ENCODE measurements at places on chromosomes 7 and 10.
A peak's percentile ranks its signal among the peaks of the same experiment; 100 is the strongest.

DNA sequence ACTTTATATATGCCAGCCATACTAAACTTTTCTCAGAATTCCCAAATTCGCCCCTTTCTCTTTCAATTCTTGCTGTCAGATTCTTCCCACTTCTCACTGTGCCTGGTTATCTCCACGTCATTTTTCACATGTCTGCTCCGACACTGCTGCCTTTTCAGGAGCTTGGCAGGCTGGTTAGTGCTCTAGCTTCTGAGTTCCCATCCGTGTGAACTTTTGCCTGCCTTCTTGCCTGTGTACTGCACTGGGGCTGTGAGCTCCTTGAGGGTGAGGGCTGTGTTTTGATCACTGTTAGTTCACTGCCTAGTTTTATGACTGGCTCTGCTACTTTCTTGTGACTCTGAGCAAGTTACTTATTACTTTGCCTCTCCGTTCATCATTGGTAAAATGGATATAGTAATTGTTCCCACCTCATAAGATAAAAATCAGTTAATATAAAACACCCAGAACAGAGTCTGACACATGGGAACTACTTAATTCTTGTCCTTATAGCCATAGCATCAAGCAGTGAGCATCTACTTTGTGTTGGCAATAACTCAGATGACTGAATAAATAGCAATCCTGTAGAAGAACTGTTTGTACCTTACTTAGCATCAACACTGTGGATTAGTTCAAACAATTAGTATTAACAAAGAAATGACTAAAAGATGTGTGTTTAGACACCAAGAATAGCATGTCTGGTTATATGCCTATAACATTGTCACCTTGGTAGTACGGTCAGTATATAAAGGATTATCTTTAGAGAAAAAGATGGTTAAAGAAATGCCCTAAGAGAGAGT is 5.5 kb downstream of the GSTO1 start:
- DNase-seq: no peak

DNA sequence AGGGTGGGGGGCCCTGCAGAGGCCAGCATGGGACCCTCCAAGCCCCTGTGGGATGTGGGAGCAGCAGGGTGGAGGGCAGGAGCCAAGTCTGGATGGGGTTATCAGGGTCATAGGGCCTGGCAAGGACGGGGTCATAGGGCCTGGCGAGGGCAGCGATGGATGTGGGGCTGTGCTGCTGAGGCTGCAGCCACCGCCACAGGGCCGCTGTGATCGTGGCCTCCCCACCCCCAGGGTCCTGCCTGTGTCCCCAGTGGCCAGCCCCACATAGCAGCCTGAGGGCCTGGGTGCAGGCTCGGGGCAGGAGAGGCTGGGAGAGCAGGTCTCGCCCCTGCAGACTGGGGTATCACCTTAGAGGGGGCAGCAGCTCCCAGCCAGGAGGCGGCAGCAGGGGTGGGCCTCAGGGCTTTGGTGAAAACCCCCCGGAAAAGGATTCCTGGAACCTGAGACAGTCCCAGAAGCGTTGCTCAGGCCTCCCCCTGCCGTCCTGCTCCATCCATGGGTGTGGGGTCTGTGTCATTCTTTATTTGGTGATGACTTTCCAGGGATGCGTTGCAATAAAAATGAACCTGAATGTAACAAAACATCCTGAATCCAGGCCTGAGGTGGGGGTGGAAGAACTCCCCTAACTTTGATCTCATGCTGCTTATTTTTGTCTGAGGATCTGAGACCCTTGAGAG is 107.3 kb upstream of the SHH start:
- DNase-seq: no peak

- DNase-seq: peak; percentile 78
Observed at GRCh38 chr7:121313793-121314676, 14.8 kb upstream of the WNT16 start.

GRCh38 chr7:155066417-155066950 is 3.6 kb upstream of the HTR5A start:
- DNase-seq: peak; percentile 11

GRCh38 chr7:12653518-12653917 is 33.9 kb upstream of the ARL4A start:
- no peak for DNase-seq

DNA sequence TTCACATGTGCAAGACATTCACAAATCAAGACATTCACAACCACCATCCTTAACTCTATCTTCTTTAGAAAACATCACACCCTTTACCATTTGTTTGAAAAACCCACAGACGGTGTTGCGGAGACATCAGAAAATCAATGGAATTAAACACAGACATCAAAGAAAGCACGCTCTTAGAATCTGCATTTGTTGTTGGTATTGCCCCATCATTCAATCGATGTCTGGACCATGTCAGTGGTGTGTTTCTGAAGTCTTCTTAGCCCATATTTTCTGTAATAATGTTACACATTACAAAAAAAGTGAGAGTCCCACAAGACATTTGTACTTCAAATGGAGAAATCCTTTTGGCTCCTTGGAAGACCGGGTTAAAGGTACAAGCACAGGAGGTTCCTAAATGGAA is 173.9 kb upstream of the AOAH start:
- no peak for DNase-seq

DNA sequence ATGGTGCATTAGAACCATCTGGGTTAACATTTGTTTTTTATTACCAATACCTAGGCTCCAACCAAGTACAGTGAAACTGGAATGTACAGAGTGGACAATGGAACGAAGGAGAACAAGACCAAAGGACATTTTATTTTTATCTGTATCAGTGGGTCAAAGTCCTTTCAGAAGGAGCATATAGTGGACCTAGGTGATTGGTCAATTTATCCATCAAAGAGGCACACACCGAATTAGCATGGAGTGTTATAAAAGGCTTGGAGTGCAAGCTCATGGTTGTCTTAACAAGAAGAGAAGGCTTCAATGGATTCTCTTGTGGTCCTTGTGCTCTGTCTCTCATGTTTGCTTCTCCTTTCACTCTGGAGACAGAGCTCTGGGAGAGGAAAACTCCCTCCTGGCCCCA is at the start of gene CYP2C9:
Gene CYP2C9 (plus strand): TSS at position 276 of the 400 bp plus-strand sequence. CDS start 25 bp downstream, at position 301.
- no peak for DNase-seq

- no peak for DNase-seq
Observed at GRCh38 chr10:69677985-69678654, 48.1 kb downstream of the FAM241B start.

DNA sequence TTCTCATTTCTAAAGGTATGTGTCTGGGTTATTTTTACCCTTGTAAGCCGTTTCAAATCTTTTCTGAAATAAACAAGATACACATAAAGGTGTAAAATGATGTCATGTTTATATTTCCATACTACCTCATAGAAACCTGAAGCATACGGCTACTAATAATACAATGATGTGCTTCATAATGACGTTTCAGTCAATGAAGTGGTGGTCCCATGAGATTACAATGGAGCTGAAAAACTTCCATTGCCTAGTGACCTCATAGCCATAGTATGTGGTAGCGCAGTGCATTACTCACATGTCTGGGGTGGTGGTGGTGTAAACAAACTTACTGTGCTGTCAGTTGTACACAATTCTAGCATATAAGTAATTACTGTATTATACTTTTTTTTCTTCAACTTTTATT is 24.9 kb downstream of the EPDR1 start:
- DNase-seq: no peak

- no peak for DNase-seq
Observed at GRCh38 chr7:151454932-151455530, 15.1 kb upstream of the CRYGN start.

GRCh38 chr7:157477550-157478212 is 140.9 kb downstream of the DNAJB6 start:
- no peak for DNase-seq

- no peak for DNase-seq
Observed at GRCh38 chr7:100065452-100066186, 15.9 kb downstream of the ZNF3 start.

- no peak for DNase-seq
Observed at GRCh38 chr7:143735962-143736361, 21.5 kb downstream of the CTAGE6 start.

GRCh38 chr10:117074621-117075020 is 63.4 kb downstream of the VAX1 start:
- DNase-seq: no peak

DNA sequence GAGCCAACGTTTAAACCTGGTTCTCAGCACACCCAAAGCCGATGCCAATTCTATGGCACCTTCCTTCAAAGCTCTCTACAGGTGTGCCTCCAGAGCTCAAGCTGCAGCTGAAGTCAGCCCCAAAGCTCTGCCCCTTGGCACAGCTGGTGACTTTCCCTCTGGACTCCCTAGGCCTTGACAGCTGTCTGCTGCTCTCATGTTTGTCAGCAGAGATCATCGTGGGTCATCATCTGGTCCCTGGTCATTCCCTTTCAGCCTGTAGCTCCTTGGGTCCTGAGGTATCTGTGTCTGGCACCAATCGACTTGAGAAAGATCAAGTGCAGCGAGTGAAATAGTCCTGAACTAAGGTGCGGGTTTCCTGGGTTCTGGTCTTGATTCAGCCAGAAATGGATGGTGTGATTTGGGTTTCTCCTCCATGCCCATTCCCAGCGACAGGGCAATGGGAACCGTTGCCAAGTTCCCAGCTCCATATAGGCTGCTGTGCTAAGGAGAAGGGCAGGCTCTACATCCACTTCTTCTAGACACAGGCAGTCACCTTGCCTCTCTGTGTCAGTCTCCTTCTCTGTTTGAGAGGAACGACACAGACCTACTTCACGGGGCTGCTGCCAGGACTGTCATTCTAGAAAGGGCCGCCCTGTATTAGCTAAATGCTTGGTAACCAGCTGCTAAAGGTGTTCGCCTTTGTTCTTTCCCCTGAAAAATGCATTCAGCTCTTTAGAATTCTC is 3.6 kb downstream of the PKD1L1 start:
- DNase-seq: no peak

GRCh38 chr10:3756360-3756740 is 28.7 kb downstream of the KLF6 start:
- no peak for DNase-seq

DNA sequence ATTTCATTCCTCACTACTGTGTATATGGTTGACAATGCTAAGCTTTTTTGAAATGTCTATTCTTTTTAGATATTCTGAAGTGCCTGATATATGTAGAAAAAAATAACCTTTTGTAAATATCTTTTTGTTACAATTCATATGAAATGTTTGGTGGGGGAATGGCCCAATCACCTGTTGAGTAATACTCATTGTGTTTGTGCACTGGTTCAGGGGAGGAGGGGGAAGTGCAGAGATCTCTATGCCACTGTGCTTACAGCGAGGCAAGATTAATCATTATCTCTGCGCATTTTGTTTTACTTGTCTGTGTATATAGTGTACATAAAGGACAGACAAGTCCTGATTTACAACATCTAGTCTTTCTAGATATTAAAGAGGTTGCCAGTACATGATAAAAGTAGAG is 25.2 kb downstream of the NUP42 start:
- DNase-seq: no peak

DNA sequence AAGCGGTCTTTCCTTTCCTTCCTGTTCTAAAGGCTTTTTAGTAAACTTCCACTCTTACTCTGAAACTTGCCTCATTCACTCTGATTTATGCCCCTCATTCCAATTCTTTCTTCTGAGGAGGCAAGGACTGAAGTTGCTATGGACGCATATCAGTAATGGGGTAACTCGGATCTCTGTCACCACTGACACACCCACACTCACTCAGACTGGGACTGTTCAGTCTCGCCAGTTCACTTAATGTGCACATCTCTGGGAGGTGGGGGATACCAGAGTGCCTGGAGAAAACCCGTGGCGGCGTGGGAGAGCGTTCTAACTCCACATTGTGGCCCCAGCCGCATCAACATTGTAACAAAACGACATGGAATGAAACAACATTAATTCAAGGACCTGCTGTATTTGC is 1139.3 kb upstream of the CELF2 start:
- no peak for DNase-seq

GRCh38 chr7:12199363-12199762 is 11.7 kb upstream of the TMEM106B start:
- DNase-seq: peak; percentile 59

DNA sequence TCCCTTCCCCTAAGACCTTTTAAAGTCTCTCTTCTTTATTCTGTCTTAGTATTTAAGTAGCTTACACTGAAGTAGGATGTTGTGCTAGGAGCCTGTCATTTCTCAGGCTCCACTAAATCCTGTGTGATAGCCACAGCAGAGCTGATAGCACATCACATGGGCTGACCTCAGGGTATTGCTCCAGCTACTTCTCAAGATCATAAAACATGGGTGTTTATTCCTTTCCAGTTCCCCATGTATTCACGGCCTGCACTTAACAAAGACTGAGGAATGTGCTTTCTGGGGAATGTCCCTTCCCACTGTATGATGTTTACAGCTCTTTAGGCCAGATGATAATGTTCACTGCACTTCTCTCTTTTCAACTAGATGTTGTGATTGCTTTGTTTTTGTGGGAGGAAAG is 1086.8 kb downstream of the KCNMA1 start:
- DNase-seq: no peak

GRCh38 chr7:34838329-34838728 is 180.3 kb downstream of the NPSR1 start:
- DNase-seq: no peak

- no peak for DNase-seq
Observed at GRCh38 chr7:101562531-101563197, 66.4 kb downstream of the MYL10 start.

DNA sequence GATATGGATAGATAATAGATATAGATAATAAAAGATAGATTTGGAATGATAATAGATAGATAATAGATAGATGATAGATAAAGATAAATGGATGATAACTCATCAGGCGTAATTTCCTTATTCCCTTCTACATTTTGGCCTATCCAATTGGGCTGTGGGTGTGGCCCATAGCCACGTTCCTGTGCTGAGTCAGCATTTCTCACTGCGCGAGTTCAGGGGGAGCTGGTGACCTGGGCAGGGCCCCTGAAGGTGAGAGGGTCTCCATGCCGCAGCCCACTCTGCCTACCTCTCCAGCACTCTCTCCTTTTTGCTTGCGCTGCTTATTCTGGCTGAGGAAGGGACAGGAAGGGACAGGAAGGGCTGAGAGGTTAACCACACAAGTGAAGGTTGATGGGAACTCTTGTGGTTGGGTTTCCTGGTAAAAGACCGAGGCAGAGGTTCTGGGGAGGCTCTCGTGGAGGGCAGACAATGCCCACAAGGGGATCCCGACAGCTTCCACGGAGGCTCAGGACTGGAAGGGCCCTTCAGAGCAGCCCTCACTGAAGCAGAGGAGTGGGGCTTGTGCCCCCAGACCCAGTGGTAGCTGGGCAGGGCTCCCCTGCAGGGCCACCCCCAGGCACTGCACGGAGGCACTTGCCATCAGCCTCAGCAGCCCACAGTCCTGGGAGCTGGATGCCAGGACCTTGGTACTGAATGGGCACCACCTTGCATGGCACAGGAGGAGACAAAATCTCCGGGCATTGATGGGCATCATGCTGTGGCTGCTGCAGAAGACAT is 247.3 kb upstream of the PITRM1 start:
- no peak for DNase-seq

DNA sequence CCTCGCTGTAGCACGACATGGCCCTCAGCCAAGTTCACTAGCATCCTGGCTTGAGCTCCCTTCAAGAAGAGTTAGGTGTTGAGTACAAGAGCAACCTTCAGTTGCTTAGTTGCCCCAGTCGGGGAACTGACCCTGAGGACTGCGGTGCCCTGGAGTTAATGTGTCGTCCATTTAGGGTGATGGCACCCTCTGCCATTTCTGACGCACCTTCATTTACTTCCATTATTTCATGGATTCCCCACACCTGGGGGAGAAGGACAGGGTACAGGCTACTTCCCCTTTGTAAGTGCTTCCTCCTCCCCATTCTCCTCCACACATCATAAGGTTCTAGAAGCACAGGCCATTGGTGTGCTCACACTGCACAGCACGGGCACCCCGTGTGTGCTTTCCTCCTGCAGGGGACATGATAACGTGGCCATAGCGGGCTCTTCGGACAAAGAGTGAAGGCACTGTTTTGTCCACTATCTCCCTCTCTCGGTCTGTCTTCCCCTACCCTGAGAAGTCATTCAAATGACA is 1.8 kb downstream of the ALOX5 start:
- no peak for DNase-seq
